Calu3 (cell line): ENCODE measurements at places on chromosomes 12 and 14.

- no peak for DNase-seq
Measured at GRCh38 chr14:102541771-102542170, 32.2 kb upstream of the ANKRD9 start.

- DNase-seq, result no peak
Measured at GRCh38 chr12:93686572-93687356, 9.6 kb downstream of the CRADD start.

DNA sequence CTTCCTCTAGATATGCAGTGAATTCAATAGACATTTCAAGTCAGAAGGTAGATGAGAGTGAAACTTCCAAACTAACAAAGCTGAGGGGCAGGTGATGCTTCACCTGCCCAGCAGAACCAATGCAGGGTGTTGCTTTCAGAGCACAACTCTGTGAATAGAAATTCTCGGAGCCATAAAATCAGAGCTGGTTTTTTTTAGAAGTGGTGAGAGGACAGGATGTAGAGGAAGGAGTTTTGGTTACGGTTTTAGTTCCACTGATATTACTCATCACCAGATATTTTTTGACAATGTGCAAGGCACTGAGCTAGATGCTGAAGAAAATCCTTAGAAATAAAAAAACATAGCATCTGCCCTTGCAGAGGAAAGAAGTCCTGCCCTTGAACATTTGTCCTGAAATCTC, 62.2 kb downstream of the BMP4 start:
- DNase-seq, result no peak

DNA sequence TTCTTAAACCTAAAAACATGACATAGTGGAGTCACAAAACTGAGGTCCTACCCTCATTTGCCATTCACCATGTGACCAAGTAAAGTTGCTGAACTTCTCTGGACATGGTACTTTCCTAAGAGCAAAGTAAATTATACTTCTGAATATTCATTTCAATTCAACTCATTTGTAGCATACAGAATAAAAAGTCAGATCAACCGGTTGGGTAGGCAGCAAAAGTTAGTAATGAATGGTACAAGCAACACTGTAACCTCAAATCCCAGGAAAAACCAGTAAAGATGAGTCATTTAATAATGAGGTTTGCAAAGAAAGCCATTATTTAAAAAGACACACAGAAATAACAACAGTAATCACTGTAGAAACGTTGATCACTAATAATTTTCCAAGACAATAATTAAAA, 8.7 kb downstream of the POLE2 start:
- DNase-seq, result no peak

DNA sequence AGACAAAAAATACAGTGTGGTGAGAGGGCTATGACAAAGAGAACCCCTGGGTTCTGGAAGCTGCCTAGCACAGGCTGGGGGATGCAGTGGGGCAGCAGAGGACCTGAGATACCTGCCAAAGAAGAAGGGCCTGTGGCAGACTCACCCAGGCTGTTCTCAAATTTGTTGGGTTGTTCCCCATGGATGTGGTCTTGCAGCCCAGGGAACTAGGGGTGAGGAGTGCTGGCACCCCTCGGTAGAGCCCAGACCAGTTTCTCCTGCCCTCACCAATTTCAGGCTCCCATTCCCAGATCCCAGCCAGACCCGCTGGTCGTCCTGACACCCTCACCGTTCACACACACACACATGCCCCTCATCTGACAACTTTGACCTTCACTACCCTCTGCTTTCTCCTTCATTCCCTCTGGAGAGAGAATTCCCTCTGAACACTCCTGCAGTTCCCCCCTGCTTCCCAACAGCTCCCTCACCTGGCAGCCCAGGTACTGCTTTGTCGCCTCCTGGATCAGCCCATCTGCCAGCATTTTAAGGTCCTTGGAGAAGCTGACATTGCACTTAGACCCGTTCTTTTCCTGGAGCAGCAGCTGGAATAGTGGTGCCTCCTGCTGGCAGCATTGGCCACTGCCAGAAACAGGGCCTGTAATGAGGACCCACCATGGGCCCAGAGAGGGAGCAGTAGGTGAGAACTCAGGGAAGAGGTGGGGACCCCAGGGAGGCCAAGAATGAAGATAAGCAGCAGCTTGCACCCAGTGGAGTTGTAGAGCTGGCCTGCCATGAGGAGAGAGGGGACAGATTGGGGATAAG, 5.9 kb upstream of the GDF11 start:
- DNase-seq, result peak; percentile 89

DNA sequence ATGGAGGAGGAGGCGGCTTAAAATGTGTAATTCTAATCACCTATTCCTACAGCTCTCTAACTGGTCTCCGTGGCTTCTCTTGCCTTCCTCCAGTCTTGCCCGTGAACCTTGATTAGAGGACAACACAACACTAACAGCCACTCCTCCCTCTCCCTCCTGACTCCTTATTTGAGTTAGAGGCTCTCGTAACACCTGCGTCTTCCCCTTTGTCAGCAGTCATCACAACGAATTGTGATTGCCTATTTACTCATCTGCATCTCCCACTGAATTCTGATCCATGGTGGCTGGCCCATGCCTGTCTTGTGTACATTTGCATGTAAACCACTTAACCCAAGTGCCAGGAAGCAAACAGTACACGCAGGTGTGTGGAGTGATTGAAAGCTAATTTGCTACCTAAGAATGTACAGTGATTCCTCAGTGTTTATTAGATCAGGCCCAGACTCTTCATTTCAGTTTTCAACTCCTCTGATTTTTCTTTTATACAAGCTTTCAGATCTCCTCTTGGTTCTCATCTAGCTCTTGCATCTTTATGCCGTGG, 154.5 kb downstream of the MON2 start:
- no peak for DNase-seq

- DNase-seq, result no peak
Measured at GRCh38 chr12:45547822-45548221, 181.7 kb upstream of the ARID2 start.

- no peak for DNase-seq
Measured at GRCh38 chr14:51811706-51812105, 48.7 kb upstream of the GNG2 start.
